Caki2 (cell line): ENCODE measurements at places on chromosomes 12 and 14.

DNA sequence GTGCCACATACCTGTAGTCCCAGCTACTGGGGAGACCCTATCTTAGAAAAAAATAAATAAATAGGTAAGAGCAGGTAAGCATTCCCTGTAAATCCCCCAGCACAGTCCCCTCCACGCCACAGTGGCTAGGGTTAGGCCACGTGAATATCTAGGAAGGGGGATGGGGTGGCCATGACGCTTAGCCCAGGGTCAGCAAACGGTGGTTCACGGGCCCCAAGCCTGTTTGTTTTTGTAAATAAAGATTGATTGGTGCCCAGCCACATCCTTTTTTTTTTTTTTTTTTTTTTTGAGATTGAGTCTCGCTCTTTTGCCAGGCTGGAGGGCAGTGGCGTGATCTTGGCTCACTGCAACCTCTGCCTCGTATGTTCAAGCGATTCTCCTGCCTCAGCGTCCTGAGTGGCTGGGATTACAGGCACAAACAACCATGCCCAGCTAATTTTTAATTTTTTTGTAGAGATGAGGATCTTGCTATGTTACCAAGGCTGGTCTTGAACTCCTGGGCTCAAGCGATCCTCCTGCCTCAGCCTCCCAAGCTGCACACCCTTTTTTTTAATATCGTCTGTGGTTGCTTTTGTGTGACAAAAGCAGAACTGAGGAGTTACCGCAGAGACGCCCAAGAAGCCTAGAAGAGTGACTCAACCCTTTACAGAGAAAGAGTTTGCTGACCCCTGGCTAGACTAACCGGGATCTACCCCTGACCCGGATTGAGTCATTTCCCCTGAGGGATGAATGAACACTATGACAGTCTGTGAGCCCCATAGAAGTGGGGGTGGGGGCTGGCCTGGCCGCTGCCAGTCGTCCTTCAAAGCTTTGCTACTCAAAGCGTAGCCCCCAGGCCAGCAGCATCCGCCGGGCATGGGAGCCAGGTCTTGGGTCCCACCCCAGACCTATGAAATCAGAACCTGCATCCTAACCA, 113.7 kb upstream of the NCOR2 start:
- DNase-seq, result peak; percentile 61

DNA sequence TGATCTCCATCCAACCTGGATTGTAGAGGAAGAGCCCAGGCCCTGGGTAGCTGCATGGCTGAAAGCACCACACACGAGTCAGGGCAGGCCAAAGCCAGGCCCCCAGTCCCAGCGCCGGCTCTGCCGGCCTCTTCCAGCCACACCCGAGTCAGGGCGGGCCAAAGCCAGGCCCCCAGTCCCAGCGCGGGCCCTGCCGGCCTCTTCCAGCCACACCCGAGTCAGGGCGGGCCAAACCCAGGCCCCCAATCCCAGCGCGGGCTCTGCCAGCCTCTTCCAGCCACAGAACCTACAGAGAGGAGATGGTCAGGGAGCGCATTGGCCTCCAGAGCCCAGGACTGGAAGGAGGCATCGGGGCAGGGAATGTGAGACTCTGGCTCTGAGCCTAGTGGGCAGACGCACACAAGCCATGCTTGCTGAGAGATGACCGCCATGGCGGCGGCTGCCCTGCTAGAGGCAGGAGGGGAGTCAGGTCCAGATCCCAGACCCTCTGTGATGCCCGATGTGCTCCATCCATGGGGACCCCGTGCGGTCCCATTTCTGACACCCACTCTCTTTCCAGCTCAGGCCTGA, 30.2 kb downstream of the BEGAIN start:
- no peak for DNase-seq

DNA sequence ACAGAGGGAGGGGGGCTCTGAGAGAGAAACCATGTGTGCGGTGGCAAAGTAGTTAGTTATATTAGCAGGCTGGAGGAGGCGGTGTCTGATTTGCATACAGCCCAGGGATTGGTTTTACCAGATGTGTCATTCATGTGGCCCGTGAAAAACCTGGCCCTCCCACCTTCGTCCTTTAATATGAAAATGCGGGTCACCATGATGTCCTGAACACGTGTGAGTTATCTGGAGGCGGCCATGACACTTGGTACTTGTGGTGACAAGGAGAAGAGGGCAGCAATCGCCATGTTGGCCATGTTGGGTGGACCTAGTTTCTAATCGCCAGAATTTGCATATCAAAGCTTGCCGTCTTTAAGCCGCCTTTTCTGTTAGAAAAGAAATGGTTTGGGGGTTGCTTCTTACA, 108.8 kb downstream of the RAD51B start:
- no peak for DNase-seq

DNA sequence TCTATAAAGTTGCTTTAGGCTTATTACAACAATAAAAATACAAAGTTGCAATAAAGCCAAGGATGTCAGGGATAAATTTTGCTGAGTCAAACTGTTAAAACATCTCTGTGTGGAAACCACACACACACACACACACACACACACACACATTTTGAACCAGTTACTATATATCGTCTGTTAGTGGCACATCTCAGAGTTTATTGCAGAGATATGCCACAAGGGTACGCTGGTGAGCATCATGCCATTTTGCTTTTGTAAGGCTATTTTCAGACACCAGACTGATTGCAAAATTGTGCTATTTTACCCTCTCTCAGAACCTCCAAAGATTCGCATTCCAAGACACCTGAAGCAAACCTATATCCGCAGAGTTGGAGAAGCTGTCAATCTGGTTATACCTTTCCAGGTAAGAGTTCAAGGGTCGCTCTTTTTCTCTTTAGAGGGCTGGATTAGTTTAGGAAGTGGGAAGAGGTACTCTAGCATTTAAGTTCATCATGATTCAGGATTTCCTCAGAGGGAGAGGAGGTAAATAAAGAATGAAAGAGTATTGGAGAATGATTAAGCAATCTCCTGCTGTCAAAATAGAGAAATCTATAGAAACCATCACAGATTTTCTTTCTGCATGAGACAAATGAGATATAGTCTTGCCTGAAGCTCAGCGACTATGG, 27.3 kb upstream of the CHPT1 start:
- no peak for DNase-seq

DNA sequence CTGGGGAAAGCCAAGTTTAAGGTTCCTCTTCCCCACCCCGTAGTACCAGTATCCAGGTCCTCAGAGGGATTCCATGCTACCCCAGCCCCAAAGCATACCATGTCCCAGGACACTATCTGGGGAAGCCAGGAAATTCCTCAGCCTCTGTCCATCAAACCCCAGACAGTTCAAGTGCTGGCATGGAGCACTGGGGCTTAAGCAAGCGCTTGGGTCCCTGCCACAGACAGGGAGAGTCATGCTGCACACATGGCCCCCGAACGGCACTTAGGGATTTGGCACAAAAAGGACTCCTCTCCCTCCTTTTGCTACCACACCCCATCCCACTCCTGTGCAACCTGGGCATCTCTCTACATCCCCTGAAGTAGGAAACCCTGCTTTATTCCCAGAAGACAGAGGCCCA, 21.8 kb downstream of the ADCY6 start:
- DNase-seq, result no peak

- DNase-seq, result no peak
Measured at GRCh38 chr14:104515811-104516780, 63.5 kb upstream of the C14orf180 start.

- no peak for DNase-seq
Measured at GRCh38 chr14:61630399-61631044, 64.8 kb upstream of the HIF1A start.

- DNase-seq, result no peak
Measured at GRCh38 chr12:133234971-133235370, 706 bp downstream of the ANHX start.

- no peak for DNase-seq
Measured at GRCh38 chr12:116375278-116375842, 97.9 kb upstream of the MED13L start.

DNA sequence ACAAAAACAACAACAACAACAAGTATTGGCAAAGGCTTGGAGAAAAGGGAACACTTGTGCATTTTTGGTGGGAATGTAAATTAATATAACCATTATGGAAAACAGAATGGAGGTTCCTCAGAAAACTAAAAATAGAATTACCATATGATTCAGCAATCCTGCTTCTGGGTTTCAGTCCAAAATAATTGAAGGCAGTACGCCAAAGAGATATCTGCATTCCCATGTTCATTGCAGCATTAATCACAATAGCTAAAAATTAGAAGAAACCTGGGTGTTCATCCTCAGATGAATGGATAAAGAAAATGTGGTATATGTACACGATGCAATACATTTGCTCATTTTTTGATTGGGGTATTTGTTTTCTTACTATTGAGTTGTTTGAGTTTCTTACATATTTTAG, 813.0 kb downstream of the NRXN3 start:
- no peak for DNase-seq

DNA sequence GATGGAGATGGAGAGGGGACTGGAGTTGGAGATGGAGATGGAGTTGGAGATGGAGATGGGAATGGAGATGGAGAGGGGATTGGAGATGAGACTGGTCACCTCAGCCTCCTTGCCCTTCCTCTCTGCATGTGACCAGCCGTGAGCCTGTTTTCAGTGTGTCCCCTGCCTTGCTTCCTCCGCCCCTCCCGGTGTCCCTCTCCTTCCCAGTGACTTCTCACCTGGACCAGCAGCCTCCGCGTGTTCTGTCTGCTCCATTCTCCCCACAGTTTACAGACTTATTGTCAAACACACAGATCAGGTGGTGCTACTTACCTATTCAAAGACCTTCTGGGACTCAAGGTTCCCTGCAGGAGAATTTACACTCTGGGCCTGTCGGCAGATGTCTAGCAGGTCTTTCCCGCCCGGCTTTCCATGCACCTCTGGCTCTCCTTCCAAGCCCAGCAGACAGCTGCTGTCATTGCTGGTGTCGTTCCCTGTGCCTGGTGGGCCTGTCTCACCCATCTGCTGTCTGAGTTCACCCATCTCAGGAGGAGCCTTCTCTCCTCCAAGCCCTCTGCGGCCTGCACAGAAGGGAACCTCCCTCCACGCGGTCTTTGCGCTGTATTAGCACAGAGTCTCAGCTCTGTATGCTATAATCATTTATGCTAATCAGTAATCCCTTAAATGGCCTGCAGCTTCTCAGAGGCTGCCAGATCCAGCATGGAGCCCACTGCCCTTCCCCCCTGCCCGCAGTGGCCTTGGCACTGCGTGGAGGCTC, 62.1 kb downstream of the ADGRD1 start:
- DNase-seq, result no peak

DNA sequence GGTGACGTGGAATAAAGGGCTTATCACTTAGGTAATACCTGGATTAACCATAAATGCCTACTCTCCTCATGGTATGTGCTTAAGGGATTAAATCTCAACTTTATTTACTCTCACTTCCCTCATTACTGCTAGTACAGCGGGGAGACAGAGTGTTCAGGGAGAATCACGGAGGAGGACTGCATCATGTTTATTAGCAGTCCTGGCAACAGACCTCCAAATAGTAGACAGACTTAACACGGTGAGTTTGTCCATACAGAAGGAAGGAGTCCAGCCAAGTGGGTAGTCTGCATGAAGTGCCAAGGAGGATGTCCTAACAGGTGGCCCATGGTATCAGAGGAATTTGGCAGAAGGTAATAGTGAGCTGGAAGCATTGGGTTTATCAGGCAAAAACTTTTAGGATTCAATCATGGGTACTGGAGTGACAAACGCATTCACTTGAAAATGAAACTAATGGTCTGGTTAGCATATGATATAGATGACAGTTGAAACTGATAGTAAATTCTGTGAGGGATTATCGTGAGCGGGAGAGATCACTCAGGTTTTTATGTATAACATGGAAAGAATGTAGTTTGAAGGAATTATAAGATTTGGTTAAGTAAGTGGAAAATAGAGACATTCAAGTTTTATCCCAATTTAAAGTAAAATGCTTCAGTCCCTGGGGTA, 471.8 kb downstream of the TMEM117 start:
- no peak for DNase-seq

DNA sequence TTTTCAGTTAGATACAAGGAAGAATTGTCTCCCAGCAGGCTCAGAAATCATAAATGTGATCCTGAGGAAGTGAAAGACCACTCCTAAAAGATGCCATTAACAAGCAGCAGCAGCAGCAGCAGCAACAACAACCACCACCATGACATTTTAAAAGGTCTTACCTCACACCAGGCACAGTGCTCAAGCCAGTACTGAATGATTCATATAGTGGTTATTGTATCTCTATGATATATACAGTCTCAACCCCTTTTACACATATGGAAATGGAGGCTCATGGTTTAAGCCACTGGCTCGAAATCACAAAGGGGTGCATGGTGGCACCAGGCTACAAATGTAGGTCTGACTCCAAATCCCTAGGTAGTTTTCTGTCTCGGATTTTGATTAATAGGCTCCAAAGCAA, 126.9 kb downstream of the KTN1 start:
- DNase-seq, result no peak

GRCh38 chr12:113846883-113847755, 119.0 kb downstream of the RBM19 start:
- no peak for DNase-seq

DNA sequence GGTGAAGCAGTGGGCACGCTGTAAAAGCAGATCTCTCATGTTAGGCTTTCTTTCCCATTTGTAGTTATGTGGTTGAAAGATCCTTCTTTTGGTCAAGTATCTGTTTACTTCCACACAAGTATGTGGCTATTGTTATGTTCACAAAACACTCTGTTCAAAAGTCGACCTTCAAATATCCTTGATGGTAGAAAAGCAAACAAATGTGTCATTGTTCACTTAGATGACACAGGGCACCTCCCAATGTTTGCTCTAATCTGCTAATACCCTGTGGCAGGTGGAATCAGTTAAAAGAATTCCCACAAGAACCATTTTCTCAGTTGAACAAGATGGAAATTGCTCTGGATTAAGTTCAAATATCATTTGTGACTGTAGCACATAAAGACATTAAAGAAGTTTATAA, 43.6 kb upstream of the NAA30 start:
- no peak for DNase-seq

DNA sequence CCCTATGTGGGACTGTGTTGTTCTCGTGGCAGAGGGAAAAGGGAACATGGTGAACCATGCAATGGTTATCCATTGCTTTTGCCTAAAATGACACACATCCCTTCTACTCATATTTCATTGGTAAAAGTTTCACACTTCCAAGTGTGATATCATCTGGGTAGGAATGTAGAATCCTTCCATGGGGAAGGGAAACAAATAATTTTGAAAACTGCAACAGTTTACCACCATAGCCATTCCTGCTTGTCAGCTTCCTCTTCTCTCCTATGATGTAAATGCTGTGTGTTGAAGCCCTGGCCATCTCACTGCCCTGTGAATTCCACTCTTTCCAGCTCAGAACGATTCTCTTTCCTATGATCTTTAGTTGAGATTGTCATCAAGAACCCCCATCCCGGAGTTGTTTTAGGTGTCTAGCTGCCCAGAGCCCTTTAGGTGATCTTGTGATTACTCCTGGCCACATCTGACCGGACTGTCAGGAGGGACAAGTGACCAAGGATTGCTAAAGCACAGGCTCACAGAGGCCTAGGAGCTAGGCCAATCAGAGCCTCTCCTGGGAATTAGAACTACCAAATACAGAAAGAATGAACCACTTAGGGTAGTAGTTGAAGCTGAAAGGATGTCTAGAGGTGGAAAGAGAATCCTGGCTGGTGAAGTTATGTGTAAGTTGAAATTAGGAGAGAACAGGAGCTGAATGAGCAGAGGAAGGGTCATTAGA, 84.6 kb downstream of the VCPKMT start:
- no peak for DNase-seq
